ENCODE measurements at places on chromosomes 3 and 15.

DNA sequence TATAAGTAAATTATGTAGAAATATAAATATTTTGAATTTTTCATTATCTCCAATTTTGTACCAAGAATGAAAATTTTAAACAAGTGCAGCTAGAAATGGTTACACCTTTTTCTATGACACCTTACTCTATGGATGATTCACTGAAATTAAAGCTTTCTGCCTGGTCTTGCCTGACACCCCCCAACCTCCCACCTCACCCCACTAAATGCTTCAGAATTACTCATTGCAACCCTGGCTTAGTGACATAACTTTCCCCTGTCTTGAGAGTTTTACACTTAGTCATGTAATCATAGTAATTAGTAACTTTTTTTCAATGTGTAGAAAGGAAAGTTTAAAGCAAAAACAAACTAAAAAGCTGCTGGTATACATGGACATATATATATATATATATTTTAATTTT, 42.0 kb upstream of the MEIS2 start:
- no peak for DNase-seq

DNA sequence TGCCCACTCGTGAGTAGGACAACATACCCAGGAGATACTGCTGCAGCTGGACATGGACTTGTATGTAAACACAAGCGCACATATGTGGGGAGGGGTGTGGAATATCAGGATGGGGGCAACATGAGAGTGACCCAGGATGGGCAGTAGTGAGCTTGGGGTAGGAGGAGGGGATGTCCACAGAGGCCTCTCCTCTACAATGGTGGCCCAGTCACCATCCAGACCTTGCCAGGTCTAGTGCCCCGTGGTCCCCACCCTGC, 266 bp upstream of the ZBTB47 start:
- DNase-seq = no peak

DNA sequence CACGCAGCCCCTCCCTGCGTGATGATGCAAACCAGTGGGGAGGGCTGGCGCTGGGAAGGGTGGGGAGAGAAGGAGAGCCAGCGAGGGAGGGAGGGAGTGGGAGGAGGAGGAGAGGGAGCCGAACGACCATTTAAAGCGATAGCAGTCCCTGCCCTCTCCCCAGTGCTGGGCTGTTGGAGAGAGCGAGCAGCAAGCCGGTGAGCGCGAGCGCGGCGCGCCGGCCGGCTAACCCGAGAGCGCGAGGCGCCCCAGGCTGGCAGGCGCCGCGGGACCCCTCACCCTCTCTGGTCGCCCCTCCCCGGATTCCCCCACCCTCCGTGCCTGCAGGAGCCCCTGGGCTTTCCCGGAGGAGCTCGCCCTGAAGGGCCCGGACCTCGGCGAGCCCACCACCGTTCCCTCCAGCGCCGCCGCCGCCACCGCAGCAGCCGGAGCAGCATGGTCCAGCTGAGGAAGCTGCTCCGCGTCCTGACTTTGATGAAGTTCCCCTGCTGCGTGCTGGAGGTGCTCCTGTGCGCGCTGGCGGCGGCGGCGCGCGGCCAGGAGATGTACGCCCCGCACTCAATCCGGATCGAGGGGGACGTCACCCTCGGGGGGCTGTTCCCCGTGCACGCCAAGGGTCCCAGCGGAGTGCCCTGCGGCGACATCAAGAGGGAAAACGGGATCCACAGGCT, at the start of gene GRM7:
GRM7 (plus strand) TSS at position 162 of the 671 bp plus-strand sequence.
- DNase-seq = peak; percentile 2

GRCh38 chr3:168216851-168217250, 121.1 kb upstream of the GOLIM4 start:
- no peak for DNase-seq

GRCh38 chr3:36212251-36212650, 168.1 kb upstream of the STAC start:
- no peak for DNase-seq

DNA sequence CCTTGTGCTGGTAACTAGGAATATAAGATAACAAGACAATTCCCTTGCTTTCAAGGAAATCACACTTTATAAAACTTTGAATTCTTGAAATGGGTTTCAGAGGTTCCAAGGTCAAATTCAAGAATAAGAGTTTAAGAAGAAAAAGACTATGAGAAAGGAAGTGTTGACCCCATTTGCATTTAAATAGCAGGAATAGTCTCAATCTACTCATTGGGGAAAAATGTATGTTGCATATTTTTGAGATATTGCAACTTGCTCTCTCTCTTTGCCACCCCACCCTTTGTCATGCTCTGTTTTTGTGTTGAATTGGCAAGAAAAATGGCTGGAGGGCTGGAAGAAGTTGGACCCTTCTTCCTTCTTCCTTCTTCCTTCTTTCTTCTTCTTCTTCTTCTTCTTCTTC, 699.2 kb downstream of the TUSC7 start:
- no peak for DNase-seq

DNA sequence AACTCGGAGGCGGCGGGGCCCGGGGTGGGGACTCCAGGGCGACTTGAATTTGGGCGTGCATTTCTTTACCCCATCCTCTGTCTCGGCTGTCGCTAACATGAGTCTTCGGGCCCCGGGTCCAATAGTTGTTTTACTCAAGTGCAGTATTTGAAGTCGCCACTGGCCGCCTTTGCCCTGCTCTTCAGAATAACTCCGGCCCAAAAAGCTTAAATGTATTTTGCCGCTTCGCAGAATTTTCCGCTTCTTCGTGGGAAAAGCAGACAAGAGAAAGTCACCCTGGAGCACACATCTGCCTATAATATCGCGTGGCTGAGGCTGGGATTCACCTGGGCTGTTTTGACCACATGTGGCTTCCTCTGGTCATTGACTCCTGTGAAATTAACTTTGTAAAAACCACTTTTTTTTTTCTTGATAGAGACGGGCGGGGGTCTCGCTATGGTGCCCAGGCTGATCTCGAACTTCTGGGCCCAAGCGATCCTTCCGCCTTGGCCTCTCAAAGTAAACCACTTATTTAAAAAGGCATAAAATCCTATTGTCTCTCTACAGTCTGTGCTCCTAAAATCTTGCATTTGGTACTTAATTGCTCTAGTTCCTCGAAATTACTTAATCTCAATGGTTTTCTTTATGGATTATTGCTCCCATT, 676 bp downstream of the CNOT10 start:
- DNase-seq = no peak

DNA sequence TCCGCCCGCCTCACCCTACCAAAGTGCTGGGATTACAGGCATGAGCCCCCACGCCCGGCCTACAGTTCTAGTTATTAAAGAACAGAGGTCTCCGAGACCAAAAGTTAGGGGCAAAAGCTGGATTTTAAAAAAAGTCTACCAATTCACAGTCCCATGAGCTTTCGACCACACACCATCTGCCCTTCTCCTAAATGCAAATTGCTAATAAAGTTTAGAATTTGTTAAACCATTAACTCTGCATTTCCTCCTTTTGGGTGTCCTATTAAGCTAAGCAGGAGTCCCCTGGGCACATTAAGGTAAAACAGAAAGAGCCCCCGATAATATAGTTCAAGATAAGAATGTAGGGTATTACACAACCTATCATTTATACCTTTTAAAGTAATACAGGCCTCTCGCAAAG, 322.7 kb downstream of the FOXP1 start:
- DNase-seq = no peak

DNA sequence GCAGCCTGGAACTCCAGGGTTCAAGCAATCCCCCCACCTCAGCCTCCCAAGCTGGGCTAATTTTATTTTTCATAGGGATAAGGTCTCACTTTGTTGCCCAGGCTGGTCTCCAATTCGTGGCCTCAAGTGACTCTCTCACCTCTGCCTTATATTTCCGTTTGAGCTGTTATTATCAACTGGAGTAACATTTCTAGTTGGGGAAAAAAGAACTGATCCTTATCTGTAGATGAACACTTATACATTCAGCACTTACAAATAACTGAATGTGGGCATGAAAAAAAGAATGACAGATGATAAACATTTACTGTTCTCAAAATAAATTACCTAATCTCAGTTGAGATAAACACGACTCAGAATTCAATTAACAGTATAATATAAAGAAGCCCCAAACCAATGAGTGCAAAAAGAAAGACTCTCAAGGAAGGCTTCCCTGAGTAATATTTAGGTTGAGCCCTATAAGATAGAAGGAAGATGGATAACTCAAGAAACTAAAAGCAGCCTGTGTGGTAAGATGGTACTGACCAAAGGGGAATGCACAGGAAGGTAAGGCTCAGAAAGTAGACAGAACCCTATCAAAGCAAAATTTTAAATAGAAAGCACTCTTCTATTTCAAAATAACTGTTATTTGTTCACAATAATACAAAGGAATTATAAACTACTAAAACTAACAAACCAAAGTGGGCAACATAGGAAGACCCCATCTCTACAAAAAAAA, 11.8 kb downstream of the UBE3A start:
- no peak for DNase-seq

DNA sequence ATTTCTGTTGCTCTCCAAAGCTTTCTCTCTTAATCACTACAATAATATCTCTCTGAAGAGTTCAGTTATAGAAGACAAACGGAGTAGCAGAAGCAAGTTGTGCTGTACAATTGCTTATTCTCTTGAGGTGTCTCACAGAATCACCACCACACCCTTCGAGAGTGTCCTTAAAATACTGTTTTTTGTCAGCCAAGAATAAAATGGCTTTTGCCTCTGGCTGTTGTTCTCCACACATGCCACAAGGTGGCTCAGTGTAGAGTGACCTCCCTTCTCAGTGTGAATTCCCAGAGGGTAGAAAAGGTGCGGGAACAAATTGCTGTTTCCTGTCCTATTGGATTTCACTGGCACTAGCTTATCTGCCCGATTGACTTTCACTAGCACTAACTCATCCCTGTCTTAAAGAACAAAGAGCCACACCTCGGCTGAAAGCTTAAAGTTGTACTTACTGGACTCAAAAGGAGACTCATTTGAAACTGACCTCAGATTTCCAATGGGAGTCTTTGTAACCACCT, 134.2 kb upstream of the SATB1 start:
- peak; percentile 15 for DNase-seq

- DNase-seq = no peak
Observed at GRCh38 chr15:78048628-78048920, 28.9 kb downstream of the TBC1D2B start.

DNA sequence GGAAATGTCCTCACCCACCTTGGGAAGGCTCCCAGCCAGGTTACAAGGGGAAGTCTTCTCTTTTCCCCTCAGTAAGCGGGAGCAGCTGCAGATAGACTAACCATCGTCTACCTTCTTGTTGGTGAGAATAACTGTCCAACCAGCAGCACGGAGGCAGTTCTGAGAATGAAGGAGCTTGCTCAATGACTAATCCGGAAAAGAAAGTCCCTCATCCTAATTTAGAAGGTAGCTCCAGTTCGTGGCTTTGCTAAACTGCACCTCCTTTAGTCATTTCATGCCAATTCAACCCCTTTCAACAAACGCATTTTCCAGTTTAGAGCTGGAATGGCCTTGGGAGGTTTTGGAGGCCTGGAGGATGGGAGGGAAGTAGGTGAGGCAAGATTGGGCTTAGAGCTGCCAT, 527.4 kb upstream of the PROK2 start:
- no peak for DNase-seq

DNA sequence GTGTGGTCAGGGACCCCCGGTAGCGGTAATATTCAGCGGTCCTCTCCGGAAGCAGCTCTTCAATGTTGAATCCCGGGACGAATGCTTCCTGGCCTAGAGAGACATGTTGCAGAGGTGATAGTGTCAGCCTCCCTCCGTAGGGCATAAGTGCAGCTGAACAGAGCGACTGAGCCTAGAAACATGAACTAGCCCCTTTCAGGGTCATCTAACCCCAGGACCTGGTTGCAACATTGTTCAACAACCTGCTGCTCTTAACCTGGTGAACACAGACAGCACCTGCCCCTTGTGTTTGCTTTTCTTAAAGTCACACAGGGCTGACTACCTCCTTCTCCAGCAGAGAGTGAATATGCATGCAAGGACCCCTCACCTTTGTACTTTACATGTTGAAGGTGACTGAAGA, 41.3 kb downstream of the CA12 start:
- no peak for DNase-seq

- no peak for DNase-seq
Observed at GRCh38 chr3:111292117-111292516, 220.5 kb downstream of the NECTIN3 start.

DNA sequence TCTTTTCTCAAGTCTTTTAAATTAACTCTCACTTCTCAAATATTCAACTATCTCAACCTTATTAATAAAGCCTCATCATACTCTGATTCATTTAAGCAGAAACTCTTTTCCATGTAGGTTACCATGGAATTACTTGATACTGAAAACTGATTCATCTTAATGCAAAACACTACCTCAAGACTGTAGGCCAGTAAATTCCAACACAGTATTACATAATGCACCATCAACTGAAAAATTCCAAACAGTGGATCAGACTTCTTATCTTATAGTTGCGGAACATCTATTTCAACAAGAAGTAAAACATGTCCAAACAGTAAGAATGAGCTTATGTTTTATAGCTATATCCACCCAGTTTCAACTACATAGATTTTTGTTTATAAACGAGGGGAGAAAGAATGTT, 124.5 kb downstream of the PEAK1 start:
- DNase-seq = no peak

DNA sequence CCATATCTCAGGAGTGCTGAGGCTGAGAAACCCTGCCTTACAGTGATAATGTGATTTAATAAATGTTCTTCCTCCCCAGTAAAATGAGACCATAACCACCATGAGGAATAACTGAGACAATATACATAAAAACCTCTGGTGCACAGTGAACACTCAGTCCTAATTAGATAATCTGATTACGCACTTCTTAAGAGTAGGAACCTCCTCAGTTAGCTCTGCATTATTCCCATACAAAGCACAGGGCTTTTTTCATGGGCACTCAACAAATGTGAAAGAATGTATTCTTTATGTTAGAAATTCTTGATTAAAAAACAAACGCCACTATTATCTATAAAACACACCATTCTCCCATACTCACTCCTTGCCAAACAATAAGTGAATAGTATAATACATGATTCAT, 97.0 kb downstream of the TNIK start:
- no peak for DNase-seq

DNA sequence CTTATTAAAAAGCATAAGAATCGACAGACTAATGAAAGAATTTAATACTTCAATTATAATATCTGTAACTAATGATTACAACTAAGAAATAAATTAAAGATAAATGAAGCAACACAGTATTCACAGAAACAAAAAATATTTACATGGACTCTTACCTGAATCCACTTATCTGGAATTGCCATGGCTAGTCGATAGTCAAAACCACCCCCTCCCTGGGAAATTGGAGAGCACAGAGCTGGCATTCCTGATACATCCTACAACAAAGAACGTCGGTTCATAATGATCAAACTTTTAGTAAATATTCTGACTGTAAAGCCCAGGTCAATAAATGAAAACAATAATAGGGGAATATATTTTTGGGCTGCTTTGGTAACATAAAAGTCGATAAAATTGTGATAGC, 175.5 kb downstream of the GBE1 start:
- DNase-seq = no peak

DNA sequence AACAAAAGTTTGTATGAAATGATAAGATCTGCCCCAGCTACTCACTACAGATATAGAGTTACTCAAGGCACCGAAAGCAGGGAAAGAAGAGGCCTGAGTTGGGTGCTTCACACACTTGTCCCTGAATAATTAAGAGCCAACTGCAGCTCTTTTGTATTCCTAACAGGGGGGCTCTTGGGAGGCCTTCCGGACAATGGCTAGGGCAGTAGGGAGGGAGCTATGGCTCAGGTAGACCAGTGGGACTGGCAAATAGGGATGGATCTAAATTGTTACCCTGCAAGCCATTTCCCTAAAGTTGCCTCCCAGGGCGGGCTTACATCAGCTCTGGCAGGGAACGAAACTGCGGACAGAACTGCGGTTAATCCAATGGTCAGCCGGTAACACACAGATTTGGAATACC, 6.2 kb downstream of the SEMA5B start:
- DNase-seq = no peak

- no peak for DNase-seq
Observed at GRCh38 chr3:80113331-80113730, 345.5 kb upstream of the ROBO1 start.

GRCh38 chr15:62087671-62088352, 21.0 kb downstream of the C2CD4A start:
- no peak for DNase-seq
